ENCODE measurements at places on chromosomes 4 and X.

DNA sequence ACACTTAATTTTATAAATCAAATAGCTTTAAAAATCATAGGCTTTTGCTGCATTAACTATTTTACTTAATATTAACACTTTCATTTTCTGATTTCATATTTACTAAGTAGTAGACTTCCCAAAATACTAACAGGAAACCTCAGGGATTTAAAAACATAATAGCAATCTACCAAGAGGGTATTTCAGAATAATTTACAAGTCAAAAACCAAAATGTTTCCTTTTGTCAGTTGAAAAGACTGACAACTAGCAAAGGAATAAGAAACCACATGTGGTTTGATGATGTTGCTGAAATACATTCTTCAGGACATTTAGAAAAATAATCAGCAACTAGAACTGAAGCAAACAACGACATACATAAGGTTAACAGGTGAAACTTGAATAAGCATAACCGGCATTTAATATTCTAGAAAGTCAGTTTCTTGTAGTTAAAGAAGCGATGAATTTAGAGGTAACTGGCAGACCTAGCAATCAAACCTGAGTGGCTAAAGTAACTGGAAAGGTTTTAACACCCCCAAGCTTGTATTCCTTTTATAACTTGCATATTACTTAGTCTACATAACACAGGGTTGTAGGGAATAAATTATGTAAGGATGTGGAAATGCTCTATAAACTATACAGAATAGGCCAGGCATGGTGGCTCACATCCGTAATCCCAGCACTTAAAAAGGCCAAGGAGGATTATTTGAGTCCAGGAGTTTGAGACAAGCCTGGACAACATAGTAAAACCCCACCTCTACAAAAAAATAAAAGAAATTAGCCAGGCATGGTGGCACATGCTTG lies 40.0 kb downstream of the DHX15 start:
- DNase-seq: no peak

DNA sequence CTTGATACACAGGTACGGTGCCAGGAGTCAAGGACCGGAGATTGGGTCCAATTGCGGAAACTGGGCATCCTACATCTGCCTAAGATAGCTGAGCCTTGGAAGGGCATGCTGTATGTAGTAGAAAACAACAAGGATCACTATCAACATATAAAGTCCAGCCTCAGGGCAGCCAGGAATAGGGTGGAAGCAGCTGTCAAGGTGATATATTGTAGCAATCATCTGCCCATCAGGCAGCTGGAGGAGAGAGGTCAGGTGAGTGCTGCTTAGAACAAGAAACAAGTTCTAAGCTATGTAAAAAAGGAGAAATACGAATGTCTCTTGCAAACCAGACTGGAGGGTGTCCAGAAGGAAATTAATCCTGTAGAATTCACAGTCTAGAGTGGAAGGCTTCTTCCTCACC lies 34.8 kb downstream of the KCNE5 start:
- DNase-seq: no peak

- no peak for DNase-seq
Measured at GRCh38 chrX:42127563-42127962, 204.2 kb upstream of the CASK start.

DNA sequence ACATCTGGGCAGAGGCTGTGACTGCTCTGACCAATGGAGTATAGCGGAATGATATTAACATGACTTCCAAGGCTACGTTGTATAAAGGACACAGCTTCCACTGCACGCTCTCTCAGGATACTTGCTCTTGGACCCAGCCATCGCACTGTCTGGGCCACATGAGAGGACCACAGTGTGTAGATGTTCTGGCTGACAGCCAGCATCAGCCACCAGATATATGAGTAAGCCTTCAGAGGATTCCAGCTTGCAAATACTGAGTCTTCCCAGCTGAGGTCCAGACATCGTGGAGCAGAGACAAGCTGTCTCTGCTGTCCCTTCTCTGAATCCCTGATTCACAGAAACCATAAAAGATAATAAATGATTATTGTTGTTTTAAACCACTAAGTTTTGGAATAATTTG lies 146.8 kb upstream of the USP9X start:
- no peak for DNase-seq

DNA sequence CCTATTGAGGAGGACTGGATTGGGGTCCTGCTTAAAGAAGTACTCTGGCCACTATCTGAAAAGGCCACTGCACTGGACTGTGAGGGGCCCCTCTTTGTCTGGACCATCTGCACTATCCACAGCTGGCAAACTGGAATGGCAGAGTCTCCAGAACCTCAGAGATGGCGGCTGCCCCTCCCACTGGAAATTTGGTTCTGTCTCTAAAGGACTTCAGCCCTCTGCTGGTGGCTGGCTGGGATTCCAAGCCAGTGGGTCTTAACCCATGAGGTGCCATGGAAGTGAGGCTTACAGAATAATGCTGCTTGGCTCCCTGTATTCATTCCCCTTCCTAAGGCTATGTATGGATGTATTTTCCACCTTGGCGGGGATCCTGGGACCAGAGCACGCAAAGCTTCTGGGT lies 41.6 kb upstream of the CYLC1 start:
- no peak for DNase-seq

GRCh38 chrX:10033375-10034007 lies 66.3 kb downstream of the CLDN34 start:
- no peak for DNase-seq

DNA sequence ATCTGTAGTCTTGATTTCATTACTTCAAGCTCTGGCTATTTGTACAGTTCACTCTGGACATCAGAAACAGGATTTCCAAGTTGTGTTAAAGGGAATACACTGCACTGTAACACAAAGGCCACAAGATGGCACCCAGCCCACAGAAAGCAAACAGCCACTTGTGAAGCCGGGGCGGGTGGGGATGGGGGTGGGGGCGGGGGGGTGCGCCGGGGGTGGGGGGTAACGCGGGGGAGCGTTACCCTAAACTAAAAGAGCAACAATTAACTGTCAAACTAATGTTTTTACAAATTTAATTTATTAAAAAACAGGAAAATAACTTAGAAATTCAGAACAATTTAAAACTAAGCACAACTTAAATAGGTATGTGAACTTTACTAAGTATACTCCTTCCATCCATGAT lies 27.3 kb downstream of the PRDX4 start:
- peak; percentile 32 for DNase-seq

- DNase-seq: no peak
Measured at GRCh38 chr4:185839770-185840169, 27.8 kb upstream of the SORBS2 start.

DNA sequence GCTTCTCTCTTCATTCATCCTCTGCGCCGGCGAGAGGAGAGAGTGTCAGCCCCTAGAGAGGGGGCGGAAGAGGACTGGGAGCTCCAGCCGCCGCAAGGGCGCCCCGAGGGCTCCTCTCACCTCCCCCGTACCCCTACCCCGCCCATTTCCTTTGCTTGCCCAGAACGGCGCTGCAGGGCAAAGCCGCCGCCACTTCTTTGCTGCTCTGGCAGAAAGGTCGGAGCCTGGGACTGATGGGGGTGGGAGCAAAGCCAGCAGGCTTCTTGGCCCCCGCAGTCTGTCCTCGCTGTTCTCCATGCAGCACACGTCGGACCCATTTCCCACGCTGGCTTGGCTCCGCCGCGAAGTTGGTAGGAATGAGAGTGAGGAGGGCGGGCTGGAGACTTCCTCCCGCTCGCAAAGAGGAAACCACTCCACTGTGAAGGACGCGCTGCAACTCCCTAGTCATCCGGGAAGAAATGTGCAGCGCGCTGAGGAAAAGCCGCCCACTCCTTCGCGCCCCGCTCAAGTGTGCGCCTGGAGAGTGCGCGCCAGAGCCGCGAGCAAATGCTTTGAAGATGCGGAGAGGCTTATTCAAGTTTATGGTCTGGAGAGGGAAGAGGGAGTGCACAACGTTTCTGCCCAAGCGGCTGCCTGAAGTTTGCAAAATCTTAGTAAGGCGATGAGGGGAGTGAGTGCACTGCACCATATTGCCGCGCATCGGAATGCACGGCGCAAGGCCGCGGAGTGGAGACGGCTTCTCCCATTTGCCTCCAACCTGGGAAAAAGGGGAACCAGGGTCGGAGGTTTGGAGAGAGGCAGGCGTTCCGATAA lies 2.8 kb upstream of the PCDH7 start:
- no peak for DNase-seq

- DNase-seq: no peak
Measured at GRCh38 chr4:3440979-3441500, 728 bp upstream of the HGFAC start.

- no peak for DNase-seq
Measured at GRCh38 chr4:34191443-34191842, 2052.9 kb downstream of the ARAP2 start.

- no peak for DNase-seq
Measured at GRCh38 chr4:182062458-182062857, 180.7 kb upstream of the TENM3 start.

- no peak for DNase-seq
Measured at GRCh38 chr4:103885152-103885551, 165.4 kb upstream of the TACR3 start.

DNA sequence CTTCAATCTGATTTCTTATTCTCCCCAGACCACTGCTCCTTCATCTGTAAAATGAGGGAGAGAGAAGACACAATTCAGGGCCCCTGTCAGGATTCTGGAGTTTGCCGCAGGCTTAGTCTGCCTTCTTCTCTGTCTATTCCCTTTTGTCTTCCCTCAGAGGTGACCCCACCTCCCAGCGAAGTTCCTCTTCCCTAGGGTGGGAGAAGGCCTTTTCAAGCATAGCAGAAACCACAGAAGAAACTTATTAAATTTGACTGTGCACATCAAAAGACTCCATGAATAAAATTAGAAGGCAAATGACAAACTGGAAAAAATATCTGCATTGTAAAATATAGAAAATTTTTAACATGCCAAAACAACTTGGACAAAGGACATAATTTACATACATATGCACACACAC lies 148.8 kb downstream of the HNRNPD start:
- DNase-seq: no peak

DNA sequence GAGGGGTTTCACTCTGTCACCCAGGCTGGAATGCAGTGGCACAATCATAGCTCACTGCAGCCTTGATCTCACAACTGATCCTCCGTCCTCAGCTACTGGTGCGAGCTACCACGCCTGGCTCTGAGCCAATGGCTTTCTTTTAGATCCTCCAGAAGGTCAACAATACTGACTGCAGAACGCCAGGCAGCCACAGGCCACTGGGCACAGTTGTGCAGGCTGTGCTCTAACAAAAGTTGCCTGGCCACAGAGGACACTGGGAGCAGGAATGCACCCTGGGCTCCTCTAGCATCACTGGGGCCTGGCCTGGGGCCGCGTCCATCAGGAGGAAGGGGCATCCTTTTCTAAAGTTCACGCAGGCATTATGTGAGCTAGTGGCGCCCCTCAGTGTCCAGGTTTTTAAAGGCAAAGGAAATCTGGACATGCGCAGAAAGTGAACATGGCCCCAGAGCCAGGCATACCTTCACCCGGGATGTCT lies 14.9 kb upstream of the PORCN start:
- no peak for DNase-seq

DNA sequence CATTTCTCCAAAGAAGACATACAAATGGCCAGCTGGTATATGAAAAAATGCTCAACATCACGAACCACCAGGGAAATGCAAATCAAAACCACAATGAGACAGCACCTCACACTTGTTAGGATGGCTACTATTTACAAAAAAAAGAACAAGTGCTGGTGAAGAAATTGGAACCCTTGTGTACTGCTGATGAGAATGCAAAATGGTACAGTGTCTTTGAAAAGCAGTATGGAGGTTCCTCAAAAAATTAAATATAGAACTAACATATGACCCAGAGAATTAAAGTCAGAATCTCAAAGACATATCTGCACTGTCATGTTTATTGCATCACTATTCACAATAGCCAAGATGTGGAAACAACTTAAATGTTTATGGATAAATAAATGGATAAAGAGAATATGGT lies 20.9 kb downstream of the PAGE4 start:
- no peak for DNase-seq

DNA sequence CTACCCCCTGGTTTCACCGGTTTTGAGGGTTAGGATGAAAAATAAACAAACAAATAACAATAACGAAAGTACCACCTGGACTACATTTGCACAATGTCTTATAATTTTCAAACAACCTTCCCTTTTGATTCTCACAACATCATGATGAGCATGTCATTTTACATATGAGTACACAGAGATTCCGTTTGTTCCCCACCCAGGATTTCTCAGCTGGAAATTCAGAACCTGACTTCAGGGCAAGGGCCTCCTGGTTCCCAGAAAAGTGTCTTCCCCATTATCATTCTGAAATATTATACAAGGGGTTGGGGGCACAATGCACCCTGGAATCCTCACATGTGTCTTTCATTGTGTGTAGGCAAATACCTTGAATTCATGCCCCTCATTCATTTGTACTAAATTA lies 135.8 kb upstream of the NOCT start:
- DNase-seq: no peak

DNA sequence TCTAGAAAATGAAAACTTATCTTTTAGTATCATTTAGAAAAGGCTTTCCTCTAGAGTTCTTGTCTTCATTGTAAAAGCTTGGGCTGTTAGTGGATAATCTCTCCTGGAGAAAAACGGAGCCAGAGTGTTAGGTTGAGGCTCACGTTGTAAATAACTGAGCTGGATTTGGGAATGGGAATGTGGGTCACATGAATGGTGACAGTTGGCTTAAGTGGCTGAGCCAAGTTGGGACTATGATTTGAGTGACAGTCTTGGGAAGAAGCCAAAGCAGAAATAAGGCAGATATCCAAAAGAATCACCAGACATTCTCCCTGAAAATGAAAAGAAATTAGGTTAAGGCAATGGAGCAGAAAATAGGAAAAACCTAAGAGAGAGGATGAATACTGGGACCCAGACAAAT lies 33.6 kb upstream of the PDGFC start:
- no peak for DNase-seq

GRCh38 chr4:92825256-92825655 lies 521.5 kb downstream of the GRID2 start:
- no peak for DNase-seq

DNA sequence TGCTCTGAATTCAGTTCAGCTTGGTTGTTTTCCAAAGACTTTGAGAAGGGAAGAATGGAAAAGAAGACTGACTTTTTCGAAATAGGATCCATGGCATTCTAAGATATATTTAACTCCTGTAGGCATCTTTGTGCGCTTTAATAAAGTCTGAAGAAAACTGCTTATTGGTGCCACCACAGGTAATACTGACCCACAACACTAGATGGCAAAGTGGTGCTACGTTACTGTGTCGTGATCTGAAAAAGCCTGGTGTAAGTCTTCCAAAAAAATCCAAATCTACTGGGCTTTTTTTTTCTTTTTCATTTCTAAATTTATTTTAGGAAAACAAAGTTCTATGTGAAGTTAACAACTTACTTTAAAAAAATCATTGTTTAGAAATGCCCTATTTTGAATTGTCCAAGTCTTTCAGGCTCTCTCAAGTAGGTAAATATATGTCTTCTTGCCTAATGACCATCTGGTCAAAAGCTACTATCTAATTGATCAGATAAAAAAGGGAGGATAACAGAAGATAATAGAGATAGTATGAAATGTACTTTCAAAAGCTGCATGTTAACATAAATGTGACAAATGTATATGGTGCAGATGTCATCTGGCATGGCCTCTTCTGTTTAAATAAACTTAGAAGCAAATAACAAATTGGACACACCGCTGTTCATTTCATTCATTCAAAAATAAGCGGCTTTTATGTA lies 47.0 kb upstream of the MID1IP1 start:
- peak; percentile 47 for DNase-seq
